ENCODE measurements at places on chromosomes 7 and 10.

GRCh38 chr7:100053215-100053614, 3.6 kb downstream of the ZSCAN21 start:
- no peak for DNase-seq

DNA sequence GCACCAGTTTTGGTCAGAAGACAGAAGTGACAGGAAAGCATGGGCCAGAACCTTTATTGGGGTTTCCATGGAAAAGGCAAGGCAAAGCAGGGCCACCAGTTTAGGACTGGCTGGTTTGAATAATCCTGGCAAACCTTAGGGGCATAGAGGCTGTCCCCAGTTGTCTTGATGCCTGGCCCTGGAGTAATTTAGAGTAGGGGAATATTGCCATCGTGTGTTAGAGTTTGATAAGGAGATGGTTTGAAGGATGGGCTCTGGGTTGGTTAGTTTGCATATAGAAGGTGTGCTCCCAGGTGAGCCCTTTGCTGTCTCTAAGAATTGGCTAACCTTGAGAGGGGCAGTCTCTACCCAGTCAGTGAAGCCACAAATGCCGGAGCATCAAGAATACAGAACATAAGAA, 79.6 kb downstream of the ZNF777 start:
- DNase-seq: no peak

- no peak for DNase-seq
These were observed 558.9 kb upstream of the MGMT start for GRCh38 chr10:128908099-128908498.

GRCh38 chr7:22468609-22469008, 31.4 kb downstream of the STEAP1B start:
- no peak for DNase-seq

DNA sequence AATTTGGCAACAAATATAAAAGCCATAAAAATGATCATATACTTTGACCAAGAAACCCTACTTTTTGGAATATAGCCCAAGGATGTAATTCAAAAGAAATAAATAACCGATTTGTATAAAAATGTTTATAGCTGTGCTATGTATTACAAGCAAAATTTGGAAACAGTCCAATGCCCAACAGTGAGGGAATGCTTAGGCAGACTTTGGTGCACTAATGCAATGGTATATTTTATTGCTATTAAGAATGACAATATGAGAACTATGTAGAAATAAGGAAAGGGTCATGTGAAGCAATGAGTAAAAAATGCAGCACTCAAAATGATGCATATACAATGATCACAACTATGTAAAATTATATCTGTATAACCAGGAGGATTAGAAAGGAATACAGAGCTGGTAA, 273.8 kb upstream of the HPS1 start:
- DNase-seq: no peak

- no peak for DNase-seq
These were observed 24.0 kb upstream of the ERCC6 start for GRCh38 chr10:49562893-49563292.
